ENCODE measurements at places on chromosomes 4 and X.

GRCh38 chr4:186400676-186401075 lies 134.7 kb downstream of the F11 start:
- no peak for DNase-seq

GRCh38 chr4:97073194-97073593 lies 1070.1 kb downstream of the STPG2 start:
- DNase-seq: no peak

DNA sequence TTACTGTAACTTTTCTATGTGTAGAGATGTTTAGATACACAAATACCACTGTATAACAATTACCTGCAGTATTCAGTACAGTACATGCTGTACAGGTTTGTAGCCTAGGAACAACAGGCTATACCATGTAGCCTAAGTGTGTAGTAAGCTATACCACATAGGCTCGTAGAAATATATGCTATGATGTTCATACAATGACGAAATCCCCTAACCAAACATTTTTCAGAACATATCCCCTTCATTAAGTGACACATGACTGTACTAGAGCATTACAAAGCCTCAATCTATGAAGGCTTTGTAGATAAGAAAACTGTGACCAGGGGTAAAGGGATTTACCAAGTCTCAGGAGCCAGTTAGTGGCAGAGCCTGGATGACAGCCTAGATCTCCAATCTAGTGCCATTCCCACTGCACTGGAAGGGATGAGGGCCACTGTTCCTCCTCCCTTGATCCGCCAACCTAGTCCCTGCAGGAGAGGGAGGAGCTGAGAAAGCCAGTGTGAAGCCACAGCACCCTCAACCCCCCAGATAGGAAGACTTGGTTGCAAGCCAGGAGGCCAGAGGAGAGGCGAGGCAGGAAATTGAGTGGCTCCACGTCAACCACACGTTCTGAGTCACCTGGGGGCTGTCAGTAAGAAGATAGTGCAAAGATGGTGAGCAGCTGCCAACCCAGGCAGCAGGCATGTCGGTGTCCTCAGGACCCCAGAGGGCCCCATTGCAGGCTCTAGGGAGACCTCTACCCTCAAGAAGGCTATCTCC lies 227.7 kb downstream of the BCOR start:
- DNase-seq: peak; percentile 81

DNA sequence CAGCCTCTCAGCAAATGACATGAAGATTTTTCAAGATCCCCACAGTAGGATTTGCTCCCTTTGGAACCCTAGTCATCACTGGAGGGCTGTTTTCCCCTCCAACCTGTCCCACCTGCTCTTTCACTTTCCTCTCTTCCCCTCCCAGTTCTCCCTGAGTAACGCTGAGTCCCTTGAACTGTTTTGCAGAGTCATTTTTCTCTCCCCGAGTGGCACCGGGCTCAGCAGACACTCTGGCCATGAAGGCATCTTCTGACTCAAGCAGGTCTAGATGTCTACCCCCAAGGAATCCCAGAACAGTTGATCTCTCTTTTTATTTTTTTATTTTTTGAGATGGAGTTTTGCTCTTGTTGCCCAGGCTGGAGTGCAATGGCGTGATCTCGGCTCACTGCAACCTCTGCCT lies 52.2 kb downstream of the HTRA3 start:
- no peak for DNase-seq

DNA sequence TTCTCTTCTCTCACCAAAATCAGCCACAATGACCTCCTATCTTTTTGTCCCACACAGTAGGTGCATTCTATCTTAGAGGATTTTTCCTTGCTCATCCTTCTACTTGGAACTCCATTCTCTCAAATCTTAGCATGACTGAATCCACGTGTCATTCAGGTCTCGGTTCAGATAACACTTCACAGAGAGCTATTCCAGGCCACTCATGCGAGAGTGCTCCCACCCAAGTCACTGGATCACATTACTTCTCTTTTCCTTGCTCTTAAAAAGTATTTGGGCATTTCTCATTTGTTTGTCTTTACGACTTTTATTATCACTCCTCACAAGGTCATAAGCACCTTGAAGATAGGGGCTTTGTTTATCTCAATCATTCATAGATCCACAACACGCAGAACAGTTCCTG lies 647.5 kb upstream of the TENM3 start:
- no peak for DNase-seq

GRCh38 chr4:55127521-55127920 lies 2.1 kb upstream of the KDR start:
- DNase-seq: peak; percentile 20

GRCh38 chr4:143287572-143287923 lies 49.1 kb upstream of the GAB1 start:
- DNase-seq: no peak

- DNase-seq: no peak
These were observed 27.2 kb downstream of the MFAP3L start for GRCh38 chr4:169998981-169999380.

DNA sequence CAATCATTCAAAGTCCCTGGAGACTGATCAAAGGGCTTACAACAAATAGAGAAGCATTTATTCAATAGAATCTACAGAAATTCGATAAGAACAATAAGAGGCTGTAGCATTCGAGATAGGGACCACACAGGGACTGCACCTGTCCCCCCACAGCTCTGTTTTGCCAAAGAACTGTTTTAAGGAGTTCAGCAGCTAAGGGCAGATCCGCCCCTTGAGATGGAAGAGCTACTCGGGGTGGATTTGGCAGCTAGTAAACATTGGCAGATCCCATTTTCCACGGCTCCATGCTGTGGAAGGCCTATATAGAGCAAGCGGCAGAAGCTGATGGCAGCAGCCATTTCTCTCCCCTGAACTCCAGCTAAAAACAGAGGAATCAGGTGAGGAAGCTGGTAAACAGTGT lies 75.7 kb downstream of the GPR82 start:
- no peak for DNase-seq

DNA sequence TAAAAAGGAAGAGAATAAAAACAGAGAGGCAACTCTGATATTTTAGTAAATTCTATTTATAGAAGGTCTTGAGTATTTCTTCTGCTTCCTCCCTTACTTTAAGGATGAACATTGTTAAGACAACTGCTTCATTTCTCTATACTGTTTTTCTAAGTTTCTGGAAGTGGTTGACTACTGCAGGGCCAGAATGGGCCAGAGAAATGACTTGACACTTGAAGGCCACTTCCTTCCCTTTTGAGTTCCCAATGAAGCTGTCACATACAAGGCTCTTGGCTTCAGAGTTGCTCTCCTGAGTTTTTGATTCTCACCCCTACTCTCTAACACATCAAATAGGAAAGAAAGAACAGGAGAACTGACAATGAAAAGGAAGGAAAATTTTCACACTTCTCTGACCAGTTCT lies 37.6 kb downstream of the PKD2 start:
- no peak for DNase-seq

- no peak for DNase-seq
These were observed 300.5 kb downstream of the TRIML1 start for GRCh38 chr4:188439641-188440311.

DNA sequence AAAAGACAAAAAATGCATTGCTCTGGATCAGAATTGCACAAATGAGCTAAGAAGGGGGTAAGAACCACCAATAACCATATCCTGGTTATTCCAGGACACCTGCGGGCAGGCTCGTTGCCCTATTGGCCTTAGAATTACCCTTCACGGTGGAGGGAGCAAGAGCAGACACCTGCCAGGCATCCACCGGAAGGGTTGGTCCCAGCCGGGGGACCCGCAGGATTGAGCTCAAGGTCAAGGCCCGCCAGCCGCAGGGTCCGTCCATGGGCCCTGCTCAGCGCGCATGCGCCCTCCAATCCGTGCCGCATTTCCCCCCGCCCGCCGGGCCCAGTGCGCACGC lies 575 bp downstream of the SLC25A6 start:
- no peak for DNase-seq

DNA sequence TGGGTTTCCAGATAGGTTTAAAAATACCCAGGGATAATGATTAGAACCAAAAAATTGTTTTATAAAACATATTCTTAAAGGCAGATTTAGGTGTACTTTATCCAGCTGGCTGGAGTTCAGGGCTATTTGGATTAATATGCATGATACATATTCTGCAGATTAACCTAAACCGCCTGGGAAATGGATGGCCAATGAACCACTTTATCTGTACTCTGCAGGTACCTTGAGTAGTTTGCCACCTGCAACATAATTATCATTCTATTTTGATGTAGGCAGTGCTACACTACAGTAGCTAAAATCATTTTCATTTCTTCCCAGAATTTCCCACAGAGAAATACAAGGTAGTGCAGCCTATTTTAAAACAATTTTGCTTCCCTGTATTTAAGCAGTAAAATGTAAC lies 683.2 kb upstream of the GNPDA2 start:
- DNase-seq: no peak
